ENCODE measurements at places on chromosomes 4 and X.

DNA sequence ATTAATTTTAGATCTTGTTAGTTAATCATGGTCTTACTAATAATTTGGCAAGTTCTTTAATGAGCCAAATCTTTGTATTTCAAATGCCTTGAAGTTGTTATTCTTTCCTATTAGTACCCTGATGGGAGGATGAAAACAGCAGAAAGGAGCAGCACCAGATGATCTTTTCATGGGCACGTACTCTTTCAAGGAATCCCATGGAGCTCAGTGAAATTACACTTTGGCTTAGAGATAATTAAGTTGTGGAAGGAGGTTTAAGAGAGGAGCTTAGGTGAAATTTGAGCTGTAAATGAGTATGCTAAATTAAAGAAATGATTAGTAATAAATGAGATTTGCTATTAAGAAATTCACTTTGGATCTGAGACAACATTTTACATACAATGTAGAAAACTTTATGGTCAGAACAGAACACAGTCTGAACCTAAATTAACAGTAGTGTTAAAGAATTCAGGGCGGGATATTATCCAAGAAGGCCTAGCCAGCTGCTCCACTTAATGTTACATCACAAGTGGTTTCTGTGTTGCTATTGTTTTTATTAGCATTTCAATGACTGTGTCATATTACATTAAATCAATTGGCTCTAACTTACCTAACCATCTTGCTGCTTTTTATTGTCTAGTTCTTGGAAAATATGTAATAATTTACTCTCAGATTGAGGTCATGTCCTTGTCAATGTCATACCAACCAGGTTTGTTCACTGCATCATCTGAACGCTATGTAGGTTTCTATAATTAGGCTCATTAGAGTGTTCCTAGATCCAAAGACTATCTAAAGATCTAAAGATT, 3.9 kb downstream of the MTHFD2L start:
- DNase-seq = no peak
- H3K4me1 ChIP-seq = peaks cover 4% of the 10 kb centered on the region
- H3K27me3 ChIP-seq = no peaks in the 10 kb centered on the region
- no peak overlapping the region for H3K4me3 ChIP-seq

DNA sequence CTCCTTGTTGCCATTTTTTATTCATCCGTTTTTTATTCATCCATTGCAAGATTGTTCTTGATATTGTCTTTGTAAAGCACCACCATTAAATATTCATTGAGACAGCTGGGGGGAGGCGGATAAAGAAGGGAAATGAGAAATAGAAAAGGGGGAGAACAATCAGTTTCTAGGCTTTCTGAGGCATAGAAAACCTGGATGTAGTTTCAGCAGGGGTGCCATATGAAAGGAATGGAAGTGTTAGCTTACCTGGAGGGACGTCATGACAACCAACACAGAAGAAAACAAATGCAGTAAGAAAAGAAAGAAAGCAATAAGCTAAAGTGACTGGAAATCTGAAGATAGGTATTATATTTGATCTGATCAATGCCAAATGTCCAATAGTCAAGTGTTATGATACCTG, 276.1 kb downstream of the GASK1B start:
- no peaks in the 10 kb centered on the region for H3K27me3 ChIP-seq
- H3K4me1 ChIP-seq = no peaks in the 10 kb centered on the region
- no peak overlapping the region for H3K27ac ChIP-seq
- no peak overlapping the region for H3K4me3 ChIP-seq
- DNase-seq = no peak

DNA sequence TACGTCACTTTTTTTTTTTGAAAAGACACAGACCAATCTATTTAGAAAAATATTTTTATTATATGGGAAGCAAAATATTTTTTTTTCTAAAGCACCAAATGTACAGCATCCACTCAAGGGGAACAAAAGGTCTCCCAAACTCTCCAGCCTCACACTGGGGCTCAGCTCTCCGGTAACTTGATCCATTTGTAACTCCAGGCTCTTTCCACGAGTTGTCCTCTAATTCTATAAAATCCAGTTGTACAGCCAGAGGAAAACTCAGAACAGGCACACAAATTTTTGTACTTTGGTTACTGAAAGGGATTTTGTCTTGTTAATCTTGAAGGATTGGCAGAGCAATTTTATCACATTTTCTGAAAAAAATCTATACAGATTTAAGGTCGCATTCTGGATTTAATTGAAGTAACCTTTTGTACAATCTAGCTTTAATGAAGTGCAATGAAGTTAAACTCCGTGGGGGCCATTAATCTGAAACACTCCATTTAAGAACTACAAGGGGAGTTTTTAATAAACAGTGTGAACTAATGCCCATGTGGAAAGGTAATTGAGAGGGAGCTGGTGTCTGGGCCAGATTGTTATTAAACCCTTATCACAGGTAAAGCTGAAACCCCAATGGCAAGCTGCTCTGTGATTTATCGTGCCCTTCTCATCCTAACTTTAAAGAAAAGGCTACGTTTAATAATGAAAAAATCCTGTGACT, 161.2 kb upstream of the FRG1 start:
- H3K36me3 ChIP-seq = no peaks in the 10 kb centered on the region
- no peaks in the 10 kb centered on the region for H3K4me1 ChIP-seq
- no peak overlapping the region for H3K27ac ChIP-seq
- DNase-seq = no peak

DNA sequence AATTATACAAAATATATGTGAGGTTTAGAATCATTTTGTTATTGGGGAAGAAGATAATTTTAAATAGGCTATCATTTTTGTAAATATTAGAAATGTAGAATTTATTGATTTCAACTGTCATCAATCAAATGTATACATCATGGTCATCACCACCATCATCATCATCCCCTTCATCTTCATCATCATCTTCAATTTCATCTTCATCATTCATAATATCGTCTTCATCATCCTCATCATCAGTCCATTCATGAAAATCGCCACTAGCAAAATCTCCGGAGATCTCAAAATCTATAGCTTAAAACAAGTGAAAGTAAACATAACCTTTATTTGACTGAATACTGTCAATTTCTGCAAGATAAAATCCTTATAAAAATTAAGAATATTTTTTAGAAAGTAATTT, 499.5 kb downstream of the SPOCK3 start:
- no peaks in the 10 kb centered on the region for H3K36me3 ChIP-seq
- no peak for DNase-seq
- no peaks in the 10 kb centered on the region for H3K4me1 ChIP-seq

DNA sequence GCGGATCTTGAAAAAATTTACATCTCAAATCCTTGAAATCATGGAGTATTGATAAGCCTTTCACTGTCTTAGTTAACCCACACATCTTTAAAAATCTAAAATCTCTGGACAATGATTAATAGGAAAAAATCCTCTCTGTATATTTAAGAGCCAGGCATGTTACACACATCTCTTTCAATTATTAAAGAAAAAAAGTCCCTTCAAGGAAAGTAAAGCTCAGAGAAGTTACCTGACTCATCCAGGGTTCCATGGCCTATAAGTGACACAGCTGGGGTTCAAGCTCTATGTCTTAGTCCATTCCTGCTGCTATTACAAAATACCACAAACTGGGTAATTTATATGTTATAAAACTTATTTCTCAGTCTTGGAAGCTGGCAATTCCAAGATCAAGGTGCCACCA, 14.2 kb upstream of the FGF16 start:
- H3K4me3 ChIP-seq = no peak overlapping the region
- no peaks in the 10 kb centered on the region for H3K4me1 ChIP-seq
- H3K36me3 ChIP-seq = no peaks in the 10 kb centered on the region
- H3K27me3 ChIP-seq = no peaks in the 10 kb centered on the region
- no peak overlapping the region for H3K27ac ChIP-seq
- no peak for DNase-seq

DNA sequence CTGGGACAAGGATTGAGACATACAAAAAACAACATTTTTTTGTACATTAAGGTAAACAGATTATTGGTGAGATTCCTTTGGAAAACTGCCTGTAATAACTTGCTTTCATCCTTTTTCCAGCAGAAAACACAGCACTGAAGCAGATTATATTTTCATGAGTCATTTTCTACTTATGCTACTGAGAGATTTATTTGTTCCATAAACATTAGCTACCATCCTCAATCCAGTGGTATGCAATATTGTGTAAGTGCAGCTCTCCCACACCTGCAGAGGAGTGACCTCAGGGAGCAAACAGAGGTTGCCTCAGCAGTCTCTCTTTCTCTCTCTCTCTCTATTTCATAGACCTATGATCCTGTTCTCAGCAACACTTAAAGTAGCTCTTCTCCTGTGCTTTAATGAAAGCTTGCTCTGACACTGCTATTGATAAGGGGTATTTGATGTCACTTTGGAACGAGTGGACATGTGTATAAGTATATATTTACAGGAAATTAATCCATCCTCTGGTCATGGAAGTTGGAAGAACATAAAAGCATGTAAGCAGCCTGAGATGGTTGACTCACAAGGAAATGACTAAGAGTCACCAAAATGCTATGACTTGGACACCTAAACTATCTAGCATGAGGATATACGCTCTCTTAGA, 163.7 kb upstream of the SPANXC start:
- H3K4me1 ChIP-seq = no peaks in the 10 kb centered on the region
- H3K27me3 ChIP-seq = no peaks in the 10 kb centered on the region
- no peak overlapping the region for H3K27ac ChIP-seq
- no peaks in the 10 kb centered on the region for H3K36me3 ChIP-seq
- no peak for DNase-seq

GRCh38 chr4:83870328-83870950, 334.5 kb downstream of the GPAT3 start:
- H3K27ac ChIP-seq = no peak overlapping the region
- no peaks in the 10 kb centered on the region for H3K27me3 ChIP-seq
- no peaks in the 10 kb centered on the region for H3K36me3 ChIP-seq
- H3K4me1 ChIP-seq = no peaks in the 10 kb centered on the region

DNA sequence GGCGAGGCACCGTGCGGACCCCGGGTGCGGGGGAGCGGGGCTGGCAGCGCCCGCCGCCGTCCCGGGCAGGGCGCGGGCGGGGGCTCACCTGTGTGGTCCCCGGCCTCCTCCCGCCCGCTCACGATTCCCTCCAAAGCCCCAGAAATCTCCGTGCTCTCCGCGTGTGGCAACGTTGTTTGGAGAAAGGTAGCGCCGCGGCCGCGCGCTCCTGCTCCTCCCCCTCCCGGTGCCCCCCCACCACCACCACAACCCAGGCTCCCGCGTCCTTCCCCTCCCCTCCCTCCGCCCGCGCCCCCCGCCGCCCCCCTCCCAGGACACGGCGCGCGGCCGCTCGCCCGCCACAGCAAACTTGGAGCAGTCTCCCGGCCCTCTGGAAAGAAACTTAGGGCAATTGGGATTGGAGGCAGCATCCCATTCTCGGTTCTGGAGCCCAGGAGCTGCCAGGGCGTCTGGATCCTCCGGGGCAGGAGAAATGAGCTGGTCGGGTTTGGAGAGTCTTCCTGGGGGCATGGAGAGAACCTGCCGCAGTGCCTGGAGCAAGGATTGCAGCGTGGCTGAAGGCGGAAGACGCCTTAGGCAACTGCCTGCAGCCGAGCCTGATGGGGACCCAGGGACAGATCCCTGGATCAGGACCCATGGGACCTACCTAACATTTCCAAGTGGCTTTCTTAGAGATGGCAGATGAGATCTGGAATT, 855 bp downstream of the KLF3 start:
- H3K27ac ChIP-seq = peak overlapping the region; percentile 98
- no peaks in the 10 kb centered on the region for H3K27me3 ChIP-seq
- peaks cover 10% of the 10 kb centered on the region for H3K36me3 ChIP-seq
- H3K4me1 ChIP-seq = peaks cover 18% of the 10 kb centered on the region
- no peak for DNase-seq

- H3K27ac ChIP-seq = no peak overlapping the region
- no peaks in the 10 kb centered on the region for H3K36me3 ChIP-seq
- H3K4me1 ChIP-seq = no peaks in the 10 kb centered on the region
- H3K27me3 ChIP-seq = no peaks in the 10 kb centered on the region
Observed at GRCh38 chrX:39534949-39535348, 562.8 kb downstream of the BCOR start.

DNA sequence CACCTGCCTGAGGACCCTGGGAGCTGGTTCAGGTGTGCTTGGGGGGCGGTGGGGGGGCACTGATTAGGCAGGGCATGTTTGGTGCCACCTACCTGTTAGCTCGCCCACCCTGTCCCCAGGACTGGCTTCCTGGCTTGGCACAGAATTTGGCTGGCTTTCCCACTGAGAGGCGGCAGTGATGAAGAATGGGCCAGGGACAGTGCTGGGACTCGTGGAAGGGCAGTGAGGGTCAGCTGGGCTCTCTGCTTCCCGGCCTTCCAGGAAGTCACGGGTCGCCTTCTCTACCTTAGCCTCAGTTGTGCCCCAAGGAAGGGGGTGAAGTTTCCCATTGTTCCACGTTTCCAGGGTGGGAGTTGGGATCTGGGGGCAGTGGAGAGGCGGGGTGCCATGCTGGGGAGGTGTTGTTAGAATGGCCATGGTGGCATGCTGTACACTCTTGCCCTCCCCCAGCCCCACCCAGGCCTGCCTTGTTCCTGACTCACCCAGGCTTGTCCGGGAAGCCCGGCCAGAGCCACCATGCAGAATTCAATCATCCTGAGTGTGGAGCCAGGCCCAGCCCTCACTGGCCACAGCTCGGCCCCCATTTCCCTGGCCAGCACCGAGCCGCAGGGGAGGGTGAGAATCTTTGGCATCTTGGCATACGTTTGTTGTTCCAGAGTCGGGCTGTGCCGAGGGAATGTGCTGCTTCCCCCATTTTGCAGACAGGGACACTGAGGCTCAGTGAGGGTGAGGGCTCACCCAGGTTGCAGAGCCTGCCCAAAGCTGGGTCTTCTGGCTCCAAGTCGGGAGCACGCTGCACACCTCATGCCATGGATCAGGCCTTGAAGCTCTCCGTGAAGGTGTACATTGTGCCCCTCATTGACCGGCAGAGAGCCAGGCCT, 21.9 kb upstream of the GPR78 start:
- no peaks in the 10 kb centered on the region for H3K36me3 ChIP-seq
- H3K27me3 ChIP-seq = no peaks in the 10 kb centered on the region
- H3K4me3 ChIP-seq = no peak overlapping the region

Measured in K562 (cell line).